Caudate nucleus (tissue), 63 donors: ENCODE measurements at places on chromosomes 4 and X.
A peak's percentile ranks its signal among the peaks of the same experiment; 100 is the strongest.

DNA sequence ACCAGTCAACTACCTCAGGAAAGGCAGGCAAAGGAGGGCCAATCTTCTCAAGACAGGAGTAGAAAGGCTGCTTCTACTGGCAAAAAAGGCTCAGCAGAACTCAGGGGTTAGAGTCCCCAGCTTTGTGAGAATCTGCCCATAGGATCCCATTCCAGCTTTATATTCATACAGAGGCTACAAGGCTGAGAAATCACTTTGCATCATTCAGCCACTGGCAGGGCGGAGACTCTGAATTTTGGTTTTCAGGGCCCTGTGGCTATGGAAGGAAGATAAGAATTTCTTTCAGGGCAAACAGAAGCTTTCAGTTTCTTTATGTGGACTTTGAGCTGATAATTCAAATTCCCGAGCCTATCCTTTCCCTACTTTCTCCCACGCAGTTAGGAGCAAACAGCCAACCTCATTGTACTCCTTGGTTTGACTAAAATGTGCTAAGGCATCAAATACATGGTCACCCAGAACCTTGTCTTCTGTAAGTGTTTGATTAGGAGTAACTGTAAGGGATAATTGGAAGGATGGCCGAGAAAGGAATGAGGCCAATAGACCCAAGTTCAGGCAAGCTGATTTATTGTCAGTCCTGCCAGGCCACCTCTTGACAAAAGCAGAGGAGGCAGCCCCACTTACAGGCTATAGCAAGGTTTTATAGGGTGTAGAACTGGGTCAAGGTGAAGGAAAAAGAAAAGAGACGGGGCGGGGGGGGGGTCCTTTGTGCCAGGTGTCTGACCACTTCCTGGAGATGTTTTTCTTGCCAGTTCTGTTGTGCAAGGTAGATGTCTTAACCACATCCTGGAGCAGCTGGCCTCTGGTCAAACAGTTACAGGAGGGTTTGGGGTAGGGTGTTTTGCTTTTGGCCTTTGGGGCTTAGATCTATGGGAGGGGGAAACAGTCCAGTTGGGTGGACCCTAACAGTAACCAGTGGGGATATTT is 165.3 kb upstream of the PPP1R2C start:
- DNase-seq: no peak

GRCh38 chrX:154648931-154649330 is 4.4 kb downstream of the CTAG2 start:
- DNase-seq: no peak

GRCh38 chrX:22173966-22174365 is 98.7 kb upstream of the CBLL2 start:
- DNase-seq: no peak

DNA sequence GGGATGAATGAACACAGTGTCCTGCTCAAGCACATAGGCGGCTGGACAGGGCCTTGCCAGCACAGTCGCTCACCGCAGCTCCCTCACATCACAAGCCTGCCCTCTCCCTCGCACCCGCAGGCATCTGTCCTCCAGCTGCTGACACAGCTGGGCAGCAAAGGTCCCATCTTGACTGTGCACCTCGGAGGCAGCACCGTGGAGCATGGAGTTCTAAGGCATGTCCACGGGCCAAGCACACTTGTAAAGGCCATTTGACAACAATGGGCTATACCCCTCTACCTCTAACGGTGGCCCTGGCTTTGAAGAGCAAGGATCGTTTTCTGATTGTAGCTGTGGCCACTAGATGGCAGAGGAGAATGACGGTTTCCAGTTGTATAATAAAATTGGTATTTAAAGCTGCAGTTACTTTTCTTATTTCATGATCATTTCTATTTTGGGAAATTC is 53.8 kb downstream of the APLN start:
- DNase-seq: peak; percentile 13

DNA sequence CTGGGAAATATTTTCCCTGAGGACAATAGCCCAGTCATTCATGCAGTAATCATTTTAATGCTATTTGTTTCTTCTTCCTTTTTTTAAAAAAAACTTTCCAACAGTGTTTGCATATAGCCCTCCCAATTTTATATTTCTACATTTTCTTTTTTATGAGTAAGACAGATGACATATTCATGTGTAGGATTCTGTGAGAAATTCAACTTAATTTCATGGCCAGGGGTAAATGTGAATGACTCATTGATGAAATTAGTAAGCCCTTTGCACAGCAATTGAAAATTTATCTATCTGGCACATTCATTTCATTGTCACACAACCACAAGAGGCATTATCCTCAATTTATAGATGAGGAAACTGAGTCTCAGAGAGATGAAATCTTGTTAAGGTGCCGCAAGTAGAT is 13.7 kb upstream of the SMIM20 start:
- no peak for DNase-seq

- no peak for DNase-seq
Observed at GRCh38 chrX:47098338-47099094, 20.3 kb downstream of the RGN start.

DNA sequence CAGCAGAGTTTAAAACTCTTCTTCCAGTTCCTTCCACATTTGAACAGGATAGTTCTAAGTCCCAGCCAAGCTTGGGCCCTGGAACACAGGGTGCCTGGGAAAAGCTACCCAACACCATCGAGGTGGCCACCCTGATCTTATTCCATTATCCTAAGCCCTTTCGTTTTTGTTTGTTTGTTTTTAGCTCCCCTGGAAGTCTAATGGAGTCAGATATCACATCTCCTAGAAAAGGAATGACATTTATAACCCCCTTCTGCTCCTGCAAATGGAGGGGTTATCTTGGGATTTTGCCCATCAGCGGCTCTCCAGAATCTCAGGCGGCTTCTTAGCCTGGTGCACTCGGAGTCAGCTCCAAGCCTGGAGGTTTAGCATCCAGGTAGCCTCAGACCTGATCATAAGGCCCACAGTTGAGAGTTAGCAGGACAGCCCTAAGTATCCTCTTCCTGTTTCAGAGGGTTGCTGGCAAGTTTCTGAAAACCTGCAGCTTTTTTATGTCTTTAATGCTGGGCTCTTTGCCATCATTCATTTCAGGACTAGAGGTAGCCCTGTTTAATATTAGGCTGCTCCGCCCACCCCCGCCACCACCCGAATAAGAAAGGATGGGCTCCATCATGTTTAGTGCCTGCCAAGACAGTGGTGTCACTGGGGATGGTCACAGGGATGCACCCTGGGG is 230.0 kb upstream of the LNX1 start:
- DNase-seq: no peak

DNA sequence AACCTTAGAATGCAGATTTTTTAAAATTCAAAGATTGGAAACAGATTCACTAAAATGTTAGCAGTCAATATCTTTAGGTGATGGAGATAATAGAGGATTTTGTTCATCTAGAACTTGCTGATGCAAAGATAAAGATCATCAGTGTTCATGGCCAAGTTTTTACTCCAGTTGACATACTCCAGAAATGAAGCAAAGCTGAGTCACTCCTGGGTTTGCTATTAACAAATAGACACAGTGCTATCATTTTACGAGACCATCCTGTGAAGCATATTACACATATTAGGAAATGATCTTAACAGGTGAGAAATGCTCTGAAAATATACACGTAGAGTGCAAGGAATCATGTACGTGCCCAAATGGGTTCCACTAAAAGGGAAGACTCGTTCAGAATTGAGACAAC is 170.6 kb upstream of the FAM9B start:
- no peak for DNase-seq

DNA sequence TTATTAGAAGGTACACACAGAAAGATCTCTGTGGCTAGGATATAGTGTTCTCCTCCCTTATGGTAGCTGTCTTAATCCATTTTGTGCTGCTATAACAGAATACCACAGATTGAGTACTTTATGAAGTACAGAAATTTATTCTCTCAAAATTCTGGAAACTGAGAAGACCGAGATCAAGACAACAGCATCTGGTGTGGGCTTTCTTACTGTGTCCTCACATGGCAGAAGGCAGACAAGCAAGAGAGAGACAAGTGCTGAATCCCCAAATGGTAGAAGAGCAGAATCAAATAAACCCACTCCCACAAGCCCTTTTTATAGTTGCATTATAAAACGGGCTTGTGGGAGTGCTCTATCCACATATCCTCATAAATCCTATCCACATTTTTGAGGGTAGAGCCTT is 373.1 kb downstream of the GABRG1 start:
- DNase-seq: no peak

DNA sequence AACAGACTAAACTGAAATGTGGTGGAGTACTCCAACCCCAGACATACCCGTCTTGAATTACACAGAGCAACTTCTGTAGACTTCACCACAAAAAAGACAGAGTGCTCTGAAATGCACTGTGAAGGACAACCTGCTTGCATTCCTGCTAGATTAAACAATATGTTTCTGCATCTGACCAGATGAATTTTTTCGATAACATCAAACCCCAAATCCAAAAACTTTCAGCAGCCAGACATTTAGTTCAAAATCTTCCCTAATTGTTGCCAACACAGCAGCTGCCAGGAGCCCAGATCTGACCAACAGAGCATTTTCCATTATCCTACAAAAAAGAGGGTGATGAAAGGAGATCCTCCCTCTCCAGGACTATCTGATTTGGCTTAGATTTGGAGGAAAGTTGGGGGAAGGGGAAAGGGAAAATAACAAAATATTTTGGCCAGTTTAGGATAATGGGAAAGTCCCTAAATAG is 356.5 kb downstream of the PDGFC start:
- no peak for DNase-seq

GRCh38 chrX:2658585-2659292 is 32.4 kb upstream of the CD99 start:
- no peak for DNase-seq

- DNase-seq: no peak
Observed at GRCh38 chr4:6918338-6918737, 8.7 kb downstream of the TBC1D14 start.

GRCh38 chr4:151314479-151314878 is 10.9 kb downstream of the SH3D19 start:
- no peak for DNase-seq

DNA sequence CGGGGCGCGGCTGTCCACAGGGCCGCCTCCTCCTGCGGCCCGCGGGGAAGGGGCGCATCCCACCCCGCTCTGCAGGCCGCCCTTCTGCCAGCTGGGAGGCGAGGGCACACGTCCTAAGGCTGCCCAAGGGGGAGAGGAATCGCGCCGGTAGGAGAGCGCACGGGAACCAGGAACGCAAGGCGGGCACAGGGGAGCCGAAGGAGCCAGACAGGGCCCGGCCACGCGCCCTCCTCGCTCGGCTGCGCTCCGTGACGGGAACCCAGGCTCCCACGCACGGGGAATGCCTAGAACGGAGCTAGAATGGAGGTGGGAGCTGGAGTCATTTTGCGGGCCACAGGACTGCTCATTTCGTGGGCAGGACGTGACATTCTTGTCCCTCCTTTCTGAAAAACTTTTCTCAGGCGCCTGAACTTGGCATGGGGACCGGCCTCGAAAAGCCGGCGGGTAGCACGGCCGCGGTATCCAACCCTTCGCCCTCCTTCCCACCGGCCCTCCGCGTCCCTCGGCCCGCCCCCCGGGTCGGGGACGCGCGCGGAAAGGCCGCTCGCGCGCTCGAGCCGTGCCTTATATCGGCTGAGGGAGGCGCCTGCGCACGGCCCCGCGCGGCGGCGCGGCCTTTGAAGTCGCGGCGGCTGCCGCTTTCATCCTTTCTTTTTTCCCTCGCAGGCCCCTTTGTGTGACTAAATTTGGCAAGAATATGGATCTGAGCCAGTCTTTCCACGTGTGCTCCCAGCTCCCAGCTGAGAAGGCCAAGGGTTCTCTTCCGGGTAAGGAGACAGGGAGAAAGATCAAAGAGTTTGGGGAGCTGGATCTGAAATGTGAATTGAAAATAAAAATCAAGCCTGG is 4.2 kb upstream of the LEF1 start:
- DNase-seq: no peak

DNA sequence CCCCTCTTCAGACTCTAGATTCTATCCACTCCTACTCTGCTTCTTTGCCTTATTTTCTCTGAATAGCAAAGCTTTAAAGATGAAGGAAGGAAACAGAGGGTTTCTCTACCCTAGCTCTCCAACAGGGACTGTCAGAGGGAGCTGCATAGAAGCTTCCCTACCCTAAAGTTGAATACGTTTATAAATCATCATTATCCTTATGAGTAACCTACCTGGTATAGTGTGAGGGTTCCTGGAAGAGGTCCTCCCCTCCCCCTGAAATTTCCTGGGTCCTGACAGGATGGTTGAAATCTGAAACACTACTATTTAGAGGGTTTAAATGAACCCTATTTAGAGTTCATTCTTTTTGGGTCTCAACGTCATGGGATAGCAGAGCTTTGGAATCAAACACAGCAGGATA is 187.0 kb upstream of the RBPJ start:
- no peak for DNase-seq

- DNase-seq: no peak
Observed at GRCh38 chr4:73341454-73341853, 62.6 kb upstream of the ALB start.

DNA sequence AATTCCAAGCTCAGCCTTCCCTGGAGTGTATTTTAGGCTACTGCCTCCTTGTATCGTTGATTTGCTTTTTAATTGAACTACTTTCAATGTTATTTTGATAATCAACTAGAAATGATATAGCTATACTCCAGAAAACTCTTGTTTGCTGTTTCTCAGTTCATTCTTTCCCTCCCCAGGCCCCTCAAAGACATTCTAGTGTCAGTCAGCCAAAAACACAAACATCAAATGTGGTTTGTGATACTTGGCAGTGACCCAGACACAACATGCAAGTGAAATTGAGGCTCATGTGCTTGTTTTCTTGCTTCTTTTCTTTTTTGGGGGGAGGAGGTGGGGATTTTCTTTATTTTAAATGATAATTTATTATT is 7.6 kb downstream of the FAT4 start:
- no peak for DNase-seq

- peak; percentile 4 for DNase-seq
Observed at GRCh38 chrX:103779141-103779789, 2.6 kb downstream of the PLP1 start.

- no peak for DNase-seq
Observed at GRCh38 chr4:32748498-32748897, 2028.3 kb downstream of the PCDH7 start.

- no peak for DNase-seq
Observed at GRCh38 chr4:32601848-32602247, 1881.7 kb downstream of the PCDH7 start.

DNA sequence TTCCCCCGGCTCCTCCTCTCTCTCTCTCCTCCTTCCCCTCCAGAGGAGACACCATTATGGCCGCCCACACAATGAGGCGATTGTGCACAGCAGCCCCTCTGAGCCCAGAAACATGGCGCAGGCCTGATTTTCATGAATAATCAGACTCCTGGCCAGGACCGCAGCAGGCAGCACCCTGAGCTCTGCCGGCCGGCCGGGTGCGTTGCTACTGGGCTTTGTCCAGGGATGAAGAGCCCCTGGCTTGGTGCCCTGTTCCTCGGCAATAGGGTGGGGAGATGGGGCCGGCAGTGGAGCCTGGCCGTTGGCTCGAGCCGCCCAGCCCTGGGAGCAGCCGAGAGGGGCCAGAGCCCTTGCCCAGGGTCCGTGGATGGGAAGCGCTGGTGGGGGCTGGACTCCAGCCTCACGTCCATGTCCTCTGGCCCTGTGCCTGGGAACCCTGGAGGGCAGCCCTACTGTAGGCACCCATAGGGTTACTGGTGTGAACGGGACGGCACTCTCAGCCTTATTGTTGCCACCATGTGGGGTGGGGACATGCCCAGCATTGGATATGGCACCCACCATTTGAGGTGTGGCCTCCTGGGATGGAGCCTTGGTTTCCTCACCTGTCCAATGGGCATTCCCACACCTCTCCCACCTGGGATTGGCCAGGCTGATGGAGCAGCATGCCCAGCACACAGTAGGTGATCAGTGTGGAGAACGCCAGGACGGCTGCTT is 103.0 kb downstream of the SORCS2 start:
- DNase-seq: peak; percentile 87

GRCh38 chr4:6893449-6894085 is 16.1 kb upstream of the TBC1D14 start:
- no peak for DNase-seq
